Cerebellum (tissue), 4 donors: ENCODE measurements at places on chromosomes 13 and 19. TPM values are rescaled to one million over a fixed set of nuclear protein-coding genes. Genes with fewer than 3 reads are reported as not detected.

The LPAR2 gene
- total RNA-seq, result 23.0 TPM

The PEAK3 gene
- total RNA-seq, result not detected

The ZNF625 gene
- 23.8 TPM for total RNA-seq

The COL4A1 gene
- 151 TPM for total RNA-seq

The PEG3 gene
- 149 TPM for total RNA-seq

The SPRED3 gene
- 3.8 TPM for total RNA-seq

The AXL gene
- 10.6 TPM for total RNA-seq

The TMPRSS9 gene
- total RNA-seq, result 0.36 TPM

The ZNF626 gene
- total RNA-seq, result 40.6 TPM

The ZNF556 gene
- 0.18 TPM for total RNA-seq

The LILRB5 gene
- 1.2 TPM for total RNA-seq

The C19orf25 gene
- 15.3 TPM for total RNA-seq

The DIRAS1 gene
- total RNA-seq, result 19.1 TPM

The RASGRP4 gene
- 0.36 TPM for total RNA-seq

The COLGALT1 gene
- 19.1 TPM for total RNA-seq

The SMIM7 gene
- total RNA-seq, result 51.0 TPM
